Anterior cingulate cortex (tissue), 58 donors: ENCODE measurements at places on chromosomes 6 and 20.

GRCh38 chr20:43840382-43841070 is 74.1 kb upstream of the TOX2 start:
- no peak for DNase-seq

GRCh38 chr6:44116641-44117382 is 10.4 kb downstream of the MRPL14 start:
- no peak for DNase-seq

DNA sequence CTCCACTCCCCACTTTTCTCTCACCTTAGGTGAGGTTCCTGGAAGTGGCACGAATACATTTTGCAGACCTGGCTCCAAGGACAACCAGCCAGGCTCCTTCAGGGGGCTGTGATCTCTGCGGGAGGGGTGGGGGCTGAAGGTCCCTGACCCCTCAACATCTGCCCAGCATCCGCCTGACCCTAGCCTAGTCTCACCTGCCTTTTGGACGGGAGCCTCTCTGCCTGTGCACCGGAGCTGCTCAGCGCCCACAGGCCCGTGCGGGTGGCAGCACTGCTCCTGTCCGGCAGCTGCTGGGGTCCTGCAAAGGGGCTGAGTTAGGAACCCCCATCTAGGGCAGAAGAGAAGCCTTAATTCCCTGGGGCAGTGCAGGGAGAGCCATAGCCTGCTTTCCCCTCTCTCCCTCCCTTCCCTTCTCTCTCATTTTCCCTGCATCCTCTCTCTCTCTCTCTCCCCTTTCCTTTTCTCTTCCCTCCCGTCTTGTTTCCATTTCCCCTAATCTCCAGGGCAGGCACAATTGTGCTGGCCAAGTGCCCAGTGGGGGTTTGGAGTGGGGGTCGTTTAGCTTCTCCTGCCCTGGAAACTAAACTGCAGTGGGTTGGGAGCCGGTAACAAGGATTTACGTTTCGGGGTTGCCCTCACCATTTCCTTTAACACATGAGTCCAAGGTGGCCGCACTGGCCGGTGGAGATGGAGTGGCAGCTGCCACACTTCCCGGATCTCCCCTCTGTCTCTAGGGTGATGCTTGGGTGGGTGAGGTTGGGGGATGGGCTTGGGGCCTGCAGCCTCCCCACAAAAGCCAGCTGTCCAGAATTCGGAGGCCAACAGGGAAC is 54.1 kb downstream of the CTCFL start:
- DNase-seq = no peak

- no peak for DNase-seq
Measured at GRCh38 chr20:56816349-56816748, 187.2 kb downstream of the TFAP2C start.

GRCh38 chr6:75300531-75300855 is 15.9 kb upstream of the TMEM30A start:
- DNase-seq = no peak
